ENCODE measurements at places on chromosomes 12 and 14.

- DNase-seq: no peak
Observed at GRCh38 chr12:18706798-18707197, 31.0 kb downstream of the PLCZ1 start.

DNA sequence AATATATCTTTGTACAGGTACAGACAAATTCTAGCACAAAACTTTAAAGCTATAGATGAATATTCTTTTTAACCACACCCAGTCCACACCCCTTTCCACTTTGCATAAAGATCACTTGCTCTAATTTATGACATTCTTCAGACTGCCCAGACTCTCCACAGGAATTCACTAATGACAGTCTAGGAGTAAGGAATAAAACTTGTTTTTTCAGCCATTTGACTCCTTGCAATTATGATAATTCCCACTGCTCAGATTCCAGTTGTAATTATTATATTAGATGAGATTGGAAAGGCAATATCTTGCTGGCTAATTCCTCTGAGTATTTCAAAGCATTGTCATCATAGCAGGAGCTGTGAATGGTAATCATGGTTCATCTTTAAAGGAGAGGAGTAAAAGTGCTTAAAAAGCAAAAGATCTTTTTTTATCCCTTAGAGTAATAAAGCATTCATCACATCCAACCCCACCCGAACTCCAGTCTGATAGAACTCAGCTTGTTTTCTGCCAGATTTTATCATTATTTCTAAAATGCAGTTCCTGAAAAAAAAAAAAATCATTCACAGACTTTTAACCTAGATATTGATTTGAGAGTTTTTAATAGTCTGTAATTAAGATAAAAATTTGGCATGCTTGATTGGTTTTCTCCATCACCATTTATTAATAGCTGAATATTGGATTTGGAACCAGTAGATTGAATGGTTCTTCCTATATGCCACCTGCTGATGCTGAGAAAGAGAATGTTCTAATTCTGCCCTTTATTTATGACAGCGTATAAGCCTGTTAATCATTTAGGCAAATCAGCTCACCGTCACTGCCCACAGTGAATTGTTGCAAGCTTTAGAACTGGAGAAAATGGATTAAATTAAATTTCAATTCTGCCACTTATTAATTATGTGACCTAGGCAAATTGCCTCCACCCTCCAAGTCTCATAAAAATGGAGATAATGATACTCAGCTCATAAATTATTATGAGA is 93.9 kb upstream of the RASSF8 start:
- no peak for DNase-seq

- DNase-seq: no peak
Observed at GRCh38 chr14:28012629-28013415, 753.8 kb upstream of the FOXG1 start.

GRCh38 chr12:15163030-15163976 is 57.9 kb downstream of the RERG start:
- DNase-seq: no peak

- DNase-seq: no peak
Observed at GRCh38 chr12:100554608-100555077, 18.8 kb upstream of the GAS2L3 start.

GRCh38 chr14:92651106-92651757 is 97.2 kb downstream of the LGMN start:
- DNase-seq: peak; percentile 59

DNA sequence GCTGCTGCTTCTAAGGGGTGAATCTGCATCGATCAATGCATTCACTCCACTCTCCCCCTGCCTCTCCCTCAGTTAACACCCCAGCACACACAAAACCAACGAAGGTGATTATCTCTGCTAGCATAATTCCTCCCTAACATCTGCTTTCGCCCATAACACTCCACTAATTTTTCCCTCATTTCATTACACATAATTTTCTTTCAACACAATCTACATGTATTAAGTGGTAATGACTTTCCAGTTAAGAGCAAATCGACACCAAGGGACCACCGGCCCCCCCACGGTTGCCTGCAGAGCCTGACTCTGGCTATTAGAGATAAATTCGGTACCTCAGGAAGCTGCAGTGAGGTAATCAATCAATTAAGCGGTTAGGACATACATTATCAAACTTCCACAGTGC is 1115.6 kb downstream of the BCL11B start:
- DNase-seq: no peak

DNA sequence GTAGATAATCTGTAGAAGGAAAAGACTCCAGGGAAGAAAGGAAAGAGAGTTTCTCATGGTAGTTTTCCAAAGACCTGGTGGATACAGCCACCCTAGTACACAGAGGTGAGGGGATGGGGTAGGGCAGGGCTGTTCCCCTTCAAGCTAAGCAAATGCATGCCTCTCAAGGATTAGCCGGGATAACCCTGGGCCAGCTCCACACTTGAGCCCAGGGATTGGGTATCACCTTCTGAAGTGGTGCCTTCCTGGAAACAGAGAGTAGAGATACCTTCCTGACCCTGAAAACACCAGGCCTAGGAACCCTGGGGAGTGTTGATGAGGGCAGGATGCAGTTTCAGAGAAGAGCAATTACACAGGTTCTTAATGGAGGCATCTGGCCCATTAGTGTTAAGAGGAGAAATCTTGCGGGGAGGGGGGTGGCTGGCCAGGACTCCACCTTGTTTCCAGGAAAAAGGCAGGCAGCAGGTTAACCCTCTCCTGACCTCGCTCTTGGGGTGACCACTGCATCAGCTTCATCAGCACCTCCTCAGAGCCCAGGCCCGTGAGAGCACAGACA is 106.9 kb upstream of the TMEM233 start:
- no peak for DNase-seq

- DNase-seq: no peak
Observed at GRCh38 chr12:7346551-7347225, 42.8 kb downstream of the ACSM4 start.

GRCh38 chr12:82223426-82223825 is 134.8 kb downstream of the CCDC59 start:
- DNase-seq: no peak

- DNase-seq: no peak
Observed at GRCh38 chr14:58994130-58994529, 194.3 kb upstream of the DAAM1 start.

DNA sequence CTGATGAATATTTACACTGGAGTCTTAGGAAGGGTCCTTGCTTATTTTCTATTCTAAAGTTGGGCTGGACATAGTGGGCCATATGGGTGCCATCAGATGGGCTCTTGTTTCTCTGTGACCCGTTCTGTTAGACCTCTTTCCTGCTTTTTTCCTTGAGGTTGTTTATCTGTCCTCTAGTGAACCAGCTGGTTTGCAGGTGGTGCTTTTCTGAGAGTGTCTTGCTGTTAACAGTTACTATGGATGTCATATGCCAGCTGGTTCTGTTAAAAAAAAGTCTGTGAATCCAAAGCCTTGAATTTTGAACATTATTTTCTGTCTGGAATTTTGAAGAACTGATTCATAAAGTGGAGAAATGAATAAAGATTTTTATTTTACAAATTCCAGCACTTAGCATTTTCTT is 29.2 kb downstream of the ZC3H14 start:
- no peak for DNase-seq

DNA sequence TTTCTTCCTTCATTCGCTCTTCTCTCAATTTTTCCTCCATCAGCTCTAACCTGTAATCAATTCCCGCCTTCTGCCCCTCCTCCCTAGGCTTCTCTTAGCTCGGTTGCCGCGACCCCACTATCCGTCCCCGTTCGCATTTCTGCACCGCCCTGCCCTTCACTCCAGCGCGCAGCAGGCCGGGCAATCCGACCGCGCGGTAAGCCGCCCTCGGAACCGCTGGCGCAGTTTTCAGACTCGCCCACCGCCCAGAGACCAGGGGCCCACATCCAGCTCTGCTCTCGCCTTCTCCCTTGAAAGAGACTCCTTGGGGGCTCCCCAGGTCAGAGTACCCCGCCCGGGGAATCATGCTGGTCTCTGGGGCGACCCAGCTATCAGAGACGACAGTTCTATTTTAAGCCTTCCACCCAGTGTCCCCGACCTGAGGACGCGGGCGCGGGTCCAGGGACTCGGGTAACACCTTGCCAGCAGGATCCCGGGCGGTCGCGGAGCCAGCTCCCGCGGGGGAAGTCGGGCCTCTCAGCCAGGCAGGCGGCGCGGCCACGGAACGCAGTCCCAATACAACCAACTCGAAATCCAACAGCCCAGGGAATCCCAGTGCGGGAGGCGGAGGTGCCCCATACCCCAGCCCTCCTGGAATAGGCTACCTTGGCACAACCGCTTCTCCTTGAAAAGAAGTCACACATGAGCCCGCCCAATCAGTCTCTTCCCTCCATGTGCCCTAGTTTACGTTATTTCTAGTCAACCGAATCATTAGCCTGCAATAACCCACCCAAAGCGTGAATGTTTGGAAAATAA is 5.7 kb upstream of the SLC38A4 start:
- DNase-seq: no peak

GRCh38 chr12:11724888-11725311 is 75.4 kb downstream of the ETV6 start:
- DNase-seq: no peak

DNA sequence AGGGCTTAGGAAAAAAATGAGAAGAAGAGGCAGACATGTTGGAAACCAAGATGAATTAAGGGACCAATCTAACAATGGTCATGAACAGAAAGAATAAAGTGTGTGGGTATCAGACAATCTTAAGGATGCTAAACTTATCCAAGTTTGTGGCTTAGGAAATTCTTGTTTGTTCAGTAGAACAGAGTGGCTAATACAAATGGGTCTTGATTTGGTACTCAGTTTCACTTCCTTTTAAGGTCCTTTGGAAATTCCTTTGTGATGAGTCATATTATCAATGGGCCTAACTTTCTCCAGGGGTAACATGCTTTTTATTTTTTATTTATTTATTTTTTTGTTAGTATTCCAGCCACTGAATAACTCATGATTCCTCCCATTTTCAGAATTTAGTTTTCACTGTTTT is 1154.7 kb upstream of the FLRT2 start:
- no peak for DNase-seq

DNA sequence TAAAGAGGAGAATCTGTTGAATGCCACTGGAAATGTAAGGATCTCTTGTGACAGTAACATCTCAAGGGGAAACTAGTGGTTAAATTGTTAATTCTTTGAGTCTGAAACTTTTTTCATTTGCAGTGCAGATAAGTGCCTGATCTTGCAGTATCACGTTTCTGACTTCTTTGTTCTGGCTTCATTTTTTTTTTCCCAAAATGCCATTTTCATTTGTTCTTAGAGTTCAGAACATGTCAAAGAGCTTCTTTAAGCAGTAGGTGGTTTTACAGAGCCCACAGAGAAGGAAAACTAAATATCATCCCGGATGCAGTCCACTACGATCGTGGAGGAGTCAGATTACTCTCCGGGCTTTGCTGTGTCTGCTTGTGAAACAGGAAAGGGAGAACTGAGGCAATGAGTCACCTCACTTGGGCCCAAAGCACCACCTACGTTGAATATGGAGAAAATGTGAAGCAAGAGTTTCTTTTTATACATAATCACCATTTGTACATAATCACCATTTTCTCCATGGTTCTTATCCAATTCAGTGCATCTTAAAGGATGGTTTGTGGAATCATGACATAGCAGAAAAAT is 43.9 kb downstream of the HMGA2 start:
- no peak for DNase-seq

- DNase-seq: no peak
Observed at GRCh38 chr12:120710805-120711296, 593 bp downstream of the UNC119B start.

- DNase-seq: no peak
Observed at GRCh38 chr12:57098546-57098945, 9.6 kb downstream of the NAB2 start.

- DNase-seq: no peak
Observed at GRCh38 chr12:123264642-123265041, 7.0 kb downstream of the CDK2AP1 start.

DNA sequence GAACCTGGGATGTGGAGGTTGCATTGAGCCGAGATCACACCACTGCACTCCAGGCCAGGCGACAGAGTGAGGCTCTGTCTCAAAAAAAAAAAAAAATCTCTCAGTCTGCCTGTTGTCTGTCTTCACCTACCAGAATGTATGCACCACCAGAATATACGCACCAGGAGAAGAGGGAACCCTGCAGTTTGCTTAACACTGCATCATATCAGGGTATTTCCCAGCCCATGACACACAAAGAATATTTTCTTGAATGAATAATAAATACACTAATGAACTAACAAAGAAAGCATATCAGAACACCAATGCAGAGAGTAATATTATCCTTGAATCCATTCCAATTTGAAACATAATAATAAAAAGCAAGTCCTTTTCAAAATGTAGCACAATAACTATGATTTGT is 44.2 kb upstream of the FOXN3 start:
- no peak for DNase-seq

- no peak for DNase-seq
Observed at GRCh38 chr14:51236314-51236713, 3.7 kb upstream of the TMX1 start.

GRCh38 chr12:13288501-13288900 is 92.0 kb downstream of the EMP1 start:
- DNase-seq: no peak

- DNase-seq: no peak
Observed at GRCh38 chr12:87931812-87932211, 97.4 kb downstream of the C12orf50 start.

GRCh38 chr14:32012062-32012461 is 65.0 kb upstream of the ARHGAP5 start:
- DNase-seq: no peak

GRCh38 chr14:31827325-31827724 is 249.8 kb upstream of the ARHGAP5 start:
- DNase-seq: no peak

DNA sequence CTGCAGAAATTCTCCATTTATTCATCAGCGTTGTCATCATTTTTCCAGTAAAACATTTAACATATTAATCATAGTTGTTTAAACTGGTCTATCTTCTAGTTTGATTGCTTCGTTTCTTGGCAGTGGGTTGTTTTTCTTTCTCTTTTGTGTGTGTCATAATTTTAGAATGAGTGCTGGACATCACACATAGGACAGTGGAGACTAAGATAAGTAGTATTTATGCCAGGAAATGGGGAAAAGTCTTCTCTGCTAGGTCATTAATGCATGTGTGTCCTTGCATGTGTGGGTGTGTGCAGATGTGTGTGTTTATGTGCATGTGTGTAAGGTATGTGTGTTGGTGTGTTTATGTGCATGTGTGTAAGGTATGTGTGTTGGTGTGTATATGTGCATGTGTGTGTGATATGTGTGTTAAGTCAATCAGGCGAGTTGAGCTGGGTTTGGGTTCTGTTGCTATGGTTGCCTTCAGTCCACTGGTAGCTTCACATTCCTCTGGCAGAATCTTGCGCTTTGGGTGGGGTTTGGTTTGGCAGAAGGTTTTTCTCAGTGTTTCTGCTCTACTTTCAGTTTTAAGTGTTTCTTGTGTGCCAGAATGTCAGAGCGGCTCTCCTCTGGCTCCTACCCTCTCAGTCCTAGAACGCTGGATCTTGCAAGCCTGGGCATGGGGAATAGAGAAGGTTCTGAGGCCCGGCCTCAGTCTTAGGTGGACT is 7.8 kb upstream of the ADGRD1 start:
- no peak for DNase-seq

Data from stimulated activated CD4-positive, alpha-beta T cell treated with anti-CD3 and anti-CD28 coated beads, TNF-alpha, amount 100 ng/mL, for 4 hours (primary cell).